ENCODE measurements at places on chromosomes 4 and X.

- DNase-seq, result no peak
Observed at GRCh38 chrX:10529344-10529743, 91.0 kb downstream of the MID1 start.

GRCh38 chrX:39848900-39849299, 248.9 kb downstream of the BCOR start:
- DNase-seq, result no peak

GRCh38 chr4:75769036-75769435, 44.7 kb downstream of the USO1 start:
- DNase-seq, result no peak

GRCh38 chr4:71553605-71554004, 214.8 kb downstream of the SLC4A4 start:
- DNase-seq, result no peak

DNA sequence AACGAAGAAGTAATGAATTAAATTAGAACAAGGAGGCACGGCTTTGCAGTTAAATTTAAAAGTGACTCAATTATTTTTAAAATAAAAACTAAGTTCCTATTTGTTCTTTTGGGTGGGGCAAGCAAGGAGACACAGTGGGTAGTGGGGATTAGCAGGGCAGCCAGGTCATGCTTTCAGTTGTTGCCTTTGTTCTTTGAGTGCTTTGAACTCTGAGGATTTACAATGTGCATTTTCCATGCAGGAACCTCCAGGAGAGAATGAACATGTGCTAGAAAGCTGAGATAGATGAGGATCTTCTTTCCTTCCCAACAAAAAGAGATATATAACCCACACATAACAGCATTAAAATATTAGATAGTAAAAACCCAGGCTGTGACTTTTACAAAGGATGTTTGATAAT, 420.4 kb upstream of the CTSO start:
- no peak for DNase-seq

- no peak for DNase-seq
Observed at GRCh38 chr4:140188975-140189374, 35.0 kb upstream of the MAML3 start.

GRCh38 chr4:41569961-41570360, 32.0 kb downstream of the LIMCH1 start:
- no peak for DNase-seq

DNA sequence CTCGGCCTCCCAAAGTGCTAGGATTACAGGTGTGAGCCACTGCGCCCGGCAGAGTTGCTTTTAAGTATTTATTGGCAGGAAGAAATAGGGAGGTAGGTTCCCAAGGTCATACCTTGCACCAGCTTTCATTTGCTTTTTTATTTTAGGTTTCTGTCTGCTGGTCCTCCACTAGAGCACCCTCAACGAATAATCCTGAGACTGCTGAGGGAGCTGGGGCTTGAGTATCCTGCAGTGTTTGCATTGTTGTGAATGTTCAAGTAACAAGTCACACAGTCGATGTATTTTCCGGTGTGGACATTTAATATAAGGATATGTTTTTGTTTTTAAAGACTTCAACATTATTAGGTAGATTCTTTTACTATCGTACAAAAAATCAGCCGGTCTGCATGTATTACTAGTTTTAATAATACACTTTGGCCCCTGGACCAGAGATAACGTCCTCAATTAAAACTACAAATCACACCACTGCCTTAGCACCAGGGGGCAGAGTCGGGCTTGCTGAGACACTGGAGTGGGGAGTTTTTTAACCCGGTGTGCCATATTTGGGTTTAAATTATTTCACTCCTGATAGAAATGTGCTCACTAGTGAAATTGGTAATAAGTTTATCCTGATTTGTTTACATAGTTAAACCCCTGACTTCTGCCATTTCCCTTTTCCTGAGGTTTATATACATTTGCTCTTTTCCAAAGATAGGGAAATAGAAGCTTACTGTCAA, 11.6 kb downstream of the SMIM20 start:
- DNase-seq, result peak; percentile 24

DNA sequence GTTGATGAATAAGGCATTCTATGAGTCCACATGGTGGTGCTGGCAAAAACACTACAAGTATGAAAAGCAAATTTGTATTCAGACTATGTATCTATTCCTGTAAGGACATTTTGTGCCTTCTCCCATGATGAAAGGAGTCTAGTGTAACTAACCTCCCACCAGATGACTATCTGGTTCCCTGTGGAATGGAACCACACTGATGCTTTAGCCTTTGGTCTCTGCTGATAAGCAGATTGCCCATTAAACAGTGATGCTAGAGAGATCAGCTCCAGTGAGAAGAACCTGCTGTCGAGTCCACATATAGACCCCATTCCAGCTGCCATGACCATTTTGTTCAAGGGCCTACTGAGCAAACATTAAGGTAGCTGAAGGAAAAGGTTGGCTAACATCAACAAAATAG, 10.5 kb upstream of the THOC2 start:
- DNase-seq, result no peak

- DNase-seq, result no peak
Observed at GRCh38 chr4:2062808-2063524, 3.8 kb downstream of the NAT8L start.

- no peak for DNase-seq
Observed at GRCh38 chrX:154516656-154517100, 646 bp upstream of the FAM3A start.

DNA sequence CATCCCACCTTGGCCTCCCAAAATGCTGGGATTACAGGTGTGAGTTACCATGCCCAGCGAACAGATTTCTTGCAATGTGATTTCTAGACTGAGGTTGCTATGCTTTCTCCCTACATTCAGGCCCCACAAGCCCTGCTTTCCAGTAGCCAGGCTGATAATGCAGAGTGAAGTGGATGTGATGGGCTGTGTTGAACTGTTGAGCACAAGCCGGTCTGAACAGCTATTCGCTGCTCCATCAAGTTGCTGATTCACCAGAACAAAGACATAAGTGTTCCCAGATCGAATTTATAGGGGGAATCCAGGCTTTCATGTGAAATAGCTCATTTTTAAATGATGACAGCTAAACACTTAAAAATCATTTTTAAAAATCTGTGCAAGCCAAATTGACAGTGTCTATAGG, 8.0 kb downstream of the NIPAL1 start:
- no peak for DNase-seq

- no peak for DNase-seq
Observed at GRCh38 chr4:58776627-58777026, 1666.4 kb upstream of the IGFBP7 start.

- no peak for DNase-seq
Observed at GRCh38 chr4:37641886-37642849, 44.0 kb downstream of the RELL1 start.

DNA sequence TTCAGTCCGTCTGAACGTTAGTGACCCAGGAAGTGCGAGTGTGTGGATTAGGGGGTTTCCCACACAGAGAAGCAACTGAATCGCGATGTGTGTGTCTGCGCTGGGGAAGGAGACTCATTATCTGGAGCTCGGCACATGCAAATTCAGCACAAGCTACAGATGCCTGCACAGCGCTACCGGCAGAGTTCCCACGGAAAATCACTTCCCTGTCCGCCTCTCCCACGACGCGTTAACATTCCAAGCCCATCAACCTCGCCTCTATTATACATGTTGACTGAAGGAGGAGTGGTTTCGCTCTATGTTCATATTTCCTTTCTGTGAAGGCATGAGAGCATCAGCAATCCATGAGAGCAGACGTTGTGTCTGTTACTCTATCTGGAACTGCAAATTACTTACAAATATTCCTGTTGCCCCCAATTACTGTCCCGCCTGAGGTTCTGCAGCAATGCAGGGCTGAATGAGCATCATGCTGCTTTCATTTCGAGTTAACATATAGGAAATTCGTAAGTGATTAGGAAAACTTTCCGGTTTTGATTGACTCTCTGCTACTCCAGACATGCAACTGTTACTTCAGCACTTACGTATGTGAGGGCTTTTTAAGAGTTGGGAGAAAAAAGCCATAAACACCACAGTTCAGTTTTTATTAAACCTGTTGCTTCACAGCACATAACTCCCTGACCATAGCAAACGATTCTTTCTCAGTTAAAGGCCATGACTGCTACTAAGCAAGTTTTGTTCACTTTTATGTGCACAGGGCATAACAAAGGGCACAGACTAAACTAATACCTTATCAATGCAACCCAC, 15.0 kb upstream of the MTNR1A start:
- DNase-seq, result no peak

GRCh38 chr4:14853176-14853943, 148.9 kb upstream of the CPEB2 start:
- no peak for DNase-seq

GRCh38 chr4:128130621-128131020, 69.5 kb downstream of the LARP1B start:
- no peak for DNase-seq

DNA sequence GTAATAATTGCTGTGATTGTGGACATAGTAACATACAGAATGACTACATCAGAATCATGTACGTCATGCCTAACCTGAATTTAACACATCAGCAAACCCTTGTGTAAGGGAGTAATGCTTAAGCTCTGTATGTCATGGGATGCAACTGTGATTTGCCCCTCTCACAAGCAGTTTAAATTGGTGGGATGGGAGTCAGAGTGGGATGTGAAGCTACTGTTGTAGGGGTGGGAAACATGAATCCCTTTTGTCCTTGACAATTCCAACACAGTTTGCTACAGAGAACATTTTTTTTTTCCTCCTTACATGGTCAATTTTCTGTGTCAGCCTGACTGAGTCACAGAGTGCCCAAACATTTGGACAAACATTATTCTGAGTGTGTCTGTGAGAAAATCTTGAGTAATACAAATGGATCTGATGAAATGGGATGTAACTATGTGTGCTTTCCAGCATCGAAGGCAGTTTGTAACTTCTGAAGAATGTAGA, 392.8 kb downstream of the GPM6A start:
- DNase-seq, result no peak

GRCh38 chr4:159498446-159499115, 395.7 kb downstream of the RAPGEF2 start:
- DNase-seq, result no peak

- no peak for DNase-seq
Observed at GRCh38 chr4:165680821-165681220, 192.2 kb upstream of the TLL1 start.

GRCh38 chrX:101206471-101206870, 13.1 kb upstream of the DRP2 start:
- DNase-seq, result no peak

Data from stimulated activated CD4-positive, alpha-beta T cell treated with anti-CD3 and anti-CD28 coated beads, Interleukin-1b, Interleukin-23, amount 100 ng/mL, for 48 hours (primary cell).